Activated CD8-positive, alpha-beta memory T cell treated with anti-CD3 and anti-CD28 coated beads for 48 hours (primary cell): ENCODE measurements at places on chromosomes 4 and X.

DNA sequence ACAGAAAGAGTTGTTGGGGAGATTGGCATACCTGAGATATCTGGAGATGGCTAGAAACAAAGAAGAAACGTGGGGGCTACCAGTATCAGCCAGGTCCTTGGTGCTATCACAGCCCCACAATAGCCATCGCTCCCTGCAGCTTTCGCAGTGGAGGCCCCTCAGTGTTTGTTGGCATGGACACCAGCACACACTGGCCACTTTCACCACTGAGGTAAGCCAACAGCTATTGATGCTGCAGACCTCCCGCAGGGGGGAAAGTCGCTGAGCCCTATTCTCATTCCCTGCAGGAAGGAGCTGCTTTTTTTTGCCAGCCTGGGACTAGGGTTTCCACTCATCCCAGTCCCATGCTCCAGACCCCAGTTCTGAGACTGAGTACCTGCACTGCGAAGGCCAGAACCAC is 879.2 kb upstream of the IGFBP7 start:
- DNase-seq: no peak

DNA sequence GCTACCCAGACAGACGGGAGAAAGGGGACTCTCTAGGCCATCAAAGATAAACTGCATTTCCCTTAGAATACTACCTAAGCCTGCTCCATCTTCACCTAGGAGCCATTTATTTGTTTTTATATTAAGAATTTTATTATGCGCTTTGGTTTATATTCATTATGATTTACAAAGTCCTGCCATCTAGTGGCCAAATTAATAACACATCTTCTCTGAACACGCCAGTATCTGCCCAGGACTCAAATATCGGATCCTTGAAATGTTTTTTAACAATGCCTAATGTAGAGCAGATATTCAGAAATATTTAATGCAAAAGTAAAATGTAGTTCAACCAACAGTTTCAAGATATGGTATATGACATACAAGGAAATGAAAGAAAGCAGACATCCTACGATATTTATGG is 20.8 kb upstream of the PRPS2 start:
- no peak for DNase-seq

- no peak for DNase-seq
These were observed 50.8 kb upstream of the RAP2C start for GRCh38 chrX:132270021-132270420.

GRCh38 chr4:7192252-7193029 is at the start of gene SORCS2:
Gene SORCS2 (plus strand): TSS chr4:7192538.
- DNase-seq: peak; percentile 19

DNA sequence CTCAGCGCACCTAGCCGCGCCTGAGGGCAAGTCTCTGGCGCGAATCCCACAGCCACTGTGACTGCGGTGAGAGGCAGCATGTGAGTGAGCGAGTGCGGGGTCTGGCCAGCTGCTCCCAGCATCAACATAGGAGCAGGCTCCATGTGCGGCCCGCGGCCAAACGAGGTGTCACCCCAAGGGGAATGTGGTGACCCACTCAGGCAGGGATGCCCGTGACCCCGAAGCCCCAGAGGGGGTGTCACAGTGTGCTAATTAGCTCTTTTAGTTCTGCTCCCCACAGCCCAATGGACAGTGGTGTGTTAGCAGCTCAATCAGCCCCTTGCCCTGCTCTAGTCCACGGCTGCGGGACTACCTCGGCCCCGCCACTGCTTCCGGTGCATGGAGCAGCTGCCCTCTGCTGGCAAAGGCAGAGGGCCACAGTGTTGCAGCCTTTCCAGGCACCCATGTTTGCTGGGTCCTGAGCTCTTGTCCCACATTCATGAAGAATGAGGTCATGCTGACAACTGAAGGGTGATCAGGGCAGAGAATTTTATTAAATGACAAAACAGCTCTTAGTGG is 61.4 kb downstream of the AGA start:
- no peak for DNase-seq
